ENCODE measurements at places on chromosomes 4 and X.
A peak's percentile ranks its signal among the peaks of the same experiment; 100 is the strongest.

- peak; percentile 88 for DNase-seq
Observed at GRCh38 chr4:83334425-83335241, at the start of gene HPSE. HPSE (minus strand) TSS chr4:83334848; CDS start chr4:83334782, 66 bp downstream.

DNA sequence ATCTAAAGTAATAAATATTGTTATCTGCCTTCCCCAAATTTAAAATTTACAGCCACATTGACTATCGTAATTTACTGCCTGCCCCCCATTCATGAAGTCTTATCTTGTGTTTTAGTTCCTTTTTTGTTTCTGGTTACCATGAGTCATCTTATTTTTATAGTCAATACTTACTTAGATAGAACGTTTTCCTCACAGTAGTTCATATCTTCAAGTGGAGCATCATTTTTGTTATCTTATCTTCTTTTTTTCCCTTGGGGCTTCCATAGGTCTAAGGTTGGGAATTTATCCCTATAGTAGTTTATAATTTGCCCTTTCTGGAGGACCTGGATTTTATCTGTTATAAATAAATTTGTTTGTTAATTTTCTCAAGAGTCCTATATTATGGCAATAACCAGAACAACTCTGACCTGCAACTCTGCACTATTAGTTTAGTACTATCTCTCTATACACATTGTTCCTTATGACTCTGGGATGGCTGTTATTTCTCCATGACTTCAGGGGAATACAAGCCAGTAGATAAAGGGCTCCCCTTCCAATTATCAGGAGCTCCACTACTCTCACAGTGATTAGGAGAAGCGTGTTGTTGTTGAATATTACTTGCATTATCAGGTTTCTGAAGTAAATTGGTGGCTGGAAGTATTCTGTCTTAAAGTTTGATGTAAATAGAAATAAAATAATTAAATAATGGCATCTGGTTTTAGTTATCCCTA lies 330.6 kb downstream of the GALNTL6 start:
- peak; percentile 2 for DNase-seq

- DNase-seq = no peak
Observed at GRCh38 chrX:20032201-20032600, 41.3 kb upstream of the BCLAF3 start.

DNA sequence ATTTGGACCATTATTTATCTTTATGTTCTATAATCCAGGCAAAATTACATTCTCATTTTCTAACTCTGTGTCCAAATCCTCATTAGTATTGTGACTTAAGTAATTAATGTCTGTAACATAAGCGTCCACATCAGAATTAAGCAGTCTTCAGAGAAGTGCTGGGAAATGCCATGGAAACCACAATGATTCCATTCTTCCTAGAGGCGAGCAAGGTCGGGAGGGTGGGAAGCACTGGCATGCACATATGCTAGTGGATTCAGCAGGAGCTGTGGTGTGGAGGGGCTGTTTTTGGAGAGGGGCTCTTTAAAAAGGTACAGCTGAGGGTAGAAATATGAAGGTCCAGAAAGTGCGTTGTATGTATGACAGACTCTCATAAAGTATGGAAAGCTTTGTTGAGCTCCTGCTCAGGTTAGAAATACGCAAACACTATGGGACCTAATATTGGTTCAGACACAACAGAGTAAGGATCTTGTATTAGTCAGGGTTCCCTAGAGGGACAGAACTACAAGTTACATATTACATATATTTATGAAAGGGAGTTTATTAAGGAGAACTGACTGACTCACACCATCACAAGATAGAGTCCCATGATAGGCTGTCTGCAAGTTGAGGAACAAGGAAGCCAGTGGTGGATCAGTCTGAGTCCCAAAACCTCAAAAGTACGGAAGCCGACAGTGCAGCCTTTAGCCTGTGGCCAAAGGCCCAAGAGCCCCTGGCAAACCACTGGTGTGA lies 61.5 kb downstream of the GLRA2 start:
- no peak for DNase-seq

- peak; percentile 52 for DNase-seq
Observed at GRCh38 chr4:2413821-2414610, 4.4 kb downstream of the ZFYVE28 start.

GRCh38 chr4:139576219-139576618 lies 20.2 kb upstream of the SETD7 start:
- no peak for DNase-seq

DNA sequence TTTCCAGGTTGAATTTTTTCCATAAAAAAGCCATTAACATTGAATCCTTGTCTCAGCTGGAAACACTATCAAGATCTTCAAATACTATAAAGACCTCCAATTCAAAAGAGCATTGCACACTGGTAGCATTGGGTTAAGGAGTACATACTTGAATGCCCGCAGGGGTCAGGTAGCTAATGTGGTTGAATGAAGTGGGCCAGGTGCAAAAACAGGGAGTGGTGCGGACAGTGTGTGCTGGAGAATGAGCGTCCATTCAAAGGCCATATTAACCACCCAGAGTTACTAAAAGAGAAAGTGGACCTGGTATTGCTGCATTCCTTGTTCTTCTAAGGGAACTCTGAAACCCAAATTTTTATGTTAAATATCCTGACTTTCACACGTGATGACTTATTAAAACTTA lies 91.6 kb downstream of the NYX start:
- DNase-seq = no peak

- DNase-seq = no peak
Observed at GRCh38 chrX:8714164-8714563, 17.8 kb downstream of the ANOS1 start.

DNA sequence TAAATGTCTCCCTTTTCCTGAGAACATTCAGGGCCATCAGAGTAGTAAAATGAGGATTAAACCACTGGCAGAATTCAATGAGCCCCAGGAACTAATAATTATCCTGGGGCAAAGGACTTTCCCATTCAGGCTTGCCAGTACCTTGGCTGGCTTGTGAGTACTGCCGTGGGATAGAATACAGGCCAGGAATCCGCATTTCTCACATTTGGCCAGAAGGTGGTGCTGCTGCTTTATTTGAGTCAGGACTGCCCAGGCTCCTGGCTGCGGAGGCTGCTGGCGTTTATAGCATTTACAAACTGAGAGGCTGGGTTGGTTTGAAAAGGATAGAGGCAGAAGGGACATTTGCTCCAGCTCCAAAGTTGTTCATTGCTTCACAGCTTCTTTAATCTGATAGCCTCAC lies 91.4 kb downstream of the RTL9 start:
- DNase-seq = peak; percentile 60

All from suppressor macrophage treated with lipopolysaccharide for 1 hour (primary cell).